ENCODE measurements at places on chromosomes 5 and 9.

DNA sequence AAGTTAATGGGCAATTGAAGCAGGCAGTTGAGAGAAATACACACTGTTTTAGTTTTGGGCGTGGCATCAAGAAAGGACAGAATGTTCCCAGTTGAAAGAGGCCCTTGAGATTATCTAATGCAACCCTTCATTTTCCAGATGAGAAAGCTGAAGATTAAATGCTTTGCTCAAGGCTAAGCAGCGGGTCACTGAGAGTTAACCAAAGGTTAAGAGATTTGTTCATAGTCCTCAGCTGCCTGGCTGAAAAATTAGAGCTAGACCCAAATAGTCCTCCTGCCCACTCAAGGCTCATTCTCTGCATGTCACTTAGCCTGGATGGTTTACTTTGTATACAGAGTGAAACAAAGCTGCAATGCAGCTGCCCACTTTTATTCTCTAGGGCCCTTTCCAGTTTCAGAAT, 46.7 kb upstream of the MAMDC2 start:
- no peak for DNase-seq

DNA sequence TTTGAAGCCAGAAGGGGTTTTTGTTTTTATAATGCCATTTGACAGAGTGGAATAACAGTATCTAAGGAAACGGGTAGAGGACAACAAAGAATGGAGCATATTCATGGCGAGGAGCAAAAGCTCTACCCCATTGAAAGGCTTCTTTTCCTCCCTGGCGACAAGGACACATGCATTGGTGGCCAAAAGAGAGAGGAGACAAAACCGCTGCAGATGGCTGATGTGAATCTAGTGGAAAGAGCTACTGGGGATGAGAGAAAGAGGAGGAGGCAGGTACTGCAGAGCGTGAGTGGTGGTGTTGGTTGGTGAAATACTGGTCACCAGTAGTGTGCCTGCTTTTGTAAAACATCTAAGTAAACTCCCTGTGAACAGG, 491 bp downstream of the APC start:
- no peak for DNase-seq

DNA sequence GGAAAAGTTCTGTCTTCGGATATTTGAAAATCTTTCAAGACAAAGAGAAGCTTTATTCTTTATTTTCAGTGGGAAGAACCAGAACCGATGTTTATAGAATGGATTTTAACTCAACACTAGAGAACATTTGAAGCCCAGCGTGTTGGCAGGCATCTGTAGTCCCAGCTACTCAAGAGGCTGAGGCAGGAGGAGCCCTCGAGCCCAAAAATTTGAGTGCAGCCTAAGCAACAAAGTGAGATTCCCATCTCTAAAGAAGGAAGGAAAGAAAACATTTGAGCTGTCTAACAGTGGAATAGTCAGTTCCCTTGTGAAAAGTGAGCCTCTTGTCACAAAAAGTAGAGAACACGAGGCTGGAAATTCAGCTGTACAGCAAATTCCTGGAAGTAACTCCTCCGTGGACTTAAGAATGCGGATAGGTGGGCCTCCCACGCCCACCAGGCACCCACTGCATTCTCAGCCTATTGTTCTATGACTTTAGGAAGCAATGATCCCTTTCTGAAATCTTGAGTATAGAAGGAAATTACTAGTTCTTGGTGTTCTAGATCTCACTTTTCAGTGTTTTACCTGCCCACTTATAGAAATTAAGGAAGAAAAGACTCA, 2.3 kb upstream of the PTPDC1 start:
- DNase-seq = no peak

- no peak for DNase-seq
Observed at GRCh38 chr5:55063220-55063863, 39.1 kb upstream of the GZMA start.

DNA sequence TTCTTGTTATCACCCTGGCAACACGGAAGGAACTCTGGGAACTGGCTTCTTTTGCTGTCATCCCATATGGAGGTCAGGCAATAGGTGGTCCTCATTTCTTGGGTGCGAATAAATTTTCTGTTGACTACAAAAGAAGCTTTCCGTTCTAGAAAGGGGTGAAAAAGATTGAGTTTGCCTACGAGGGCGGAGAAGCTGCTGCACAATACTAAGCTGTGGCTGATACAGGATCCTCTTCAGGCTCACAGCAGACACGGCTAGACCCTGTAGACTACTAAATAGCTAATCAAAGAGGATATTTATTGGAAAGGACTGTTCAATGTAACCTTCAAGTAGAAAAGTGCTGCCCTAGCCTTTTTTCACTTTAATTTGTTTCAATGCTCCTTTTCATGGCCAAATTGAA, 58.1 kb downstream of the TJP2 start:
- DNase-seq = no peak

- no peak for DNase-seq
Observed at GRCh38 chr9:3299872-3300271, 225.9 kb downstream of the RFX3 start.

DNA sequence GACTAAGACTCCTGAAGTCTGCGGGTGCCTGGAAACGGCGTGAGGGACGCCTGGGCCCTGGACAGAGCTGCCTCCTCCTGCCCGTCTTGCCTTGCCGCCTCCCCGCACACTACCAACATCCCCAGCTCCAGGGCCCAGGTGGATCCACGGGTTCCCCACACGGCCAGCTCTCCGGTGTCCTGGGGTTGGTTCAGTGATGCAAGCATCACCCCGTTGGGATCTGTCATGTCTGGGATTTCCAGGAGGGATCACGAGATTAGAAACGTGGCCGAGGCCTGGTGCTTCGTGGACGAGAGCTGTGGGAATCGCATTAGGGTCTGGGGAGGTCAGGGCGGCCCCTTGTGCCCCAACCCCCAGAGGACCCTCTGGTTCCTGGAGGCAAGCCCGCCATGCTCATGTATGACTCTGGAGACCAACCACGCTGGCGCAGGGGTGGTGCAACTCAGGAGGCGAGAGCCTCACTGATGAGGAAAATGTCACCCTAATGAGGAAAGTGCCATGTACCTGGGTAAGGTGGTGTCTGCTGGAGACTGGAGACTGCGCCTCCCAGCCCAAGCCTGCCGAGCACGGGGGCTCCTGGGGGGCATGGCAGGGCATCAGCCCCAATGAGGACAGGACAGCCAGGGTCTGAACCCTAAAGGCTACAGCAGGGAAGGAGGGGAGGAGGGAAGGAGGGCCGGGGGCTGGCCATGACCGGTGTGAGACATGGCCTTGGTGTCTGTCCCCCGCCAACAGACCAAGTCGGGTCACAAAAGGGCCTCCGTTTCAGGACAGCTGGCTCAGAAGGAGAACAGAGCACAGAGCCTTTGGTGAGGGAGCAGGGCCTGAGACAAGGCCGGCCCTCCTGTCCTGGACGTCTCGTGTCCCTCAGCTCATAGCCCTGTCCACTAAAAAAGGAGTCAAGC, 31.9 kb upstream of the SLC6A19 start:
- DNase-seq = no peak

All from NCI-H510A (cell line).